ENCODE measurements at places on chromosomes 16 and 17. TPM values are rescaled to one million over a fixed set of nuclear protein-coding genes. Genes with fewer than 3 reads are reported as not detected.

DNA sequence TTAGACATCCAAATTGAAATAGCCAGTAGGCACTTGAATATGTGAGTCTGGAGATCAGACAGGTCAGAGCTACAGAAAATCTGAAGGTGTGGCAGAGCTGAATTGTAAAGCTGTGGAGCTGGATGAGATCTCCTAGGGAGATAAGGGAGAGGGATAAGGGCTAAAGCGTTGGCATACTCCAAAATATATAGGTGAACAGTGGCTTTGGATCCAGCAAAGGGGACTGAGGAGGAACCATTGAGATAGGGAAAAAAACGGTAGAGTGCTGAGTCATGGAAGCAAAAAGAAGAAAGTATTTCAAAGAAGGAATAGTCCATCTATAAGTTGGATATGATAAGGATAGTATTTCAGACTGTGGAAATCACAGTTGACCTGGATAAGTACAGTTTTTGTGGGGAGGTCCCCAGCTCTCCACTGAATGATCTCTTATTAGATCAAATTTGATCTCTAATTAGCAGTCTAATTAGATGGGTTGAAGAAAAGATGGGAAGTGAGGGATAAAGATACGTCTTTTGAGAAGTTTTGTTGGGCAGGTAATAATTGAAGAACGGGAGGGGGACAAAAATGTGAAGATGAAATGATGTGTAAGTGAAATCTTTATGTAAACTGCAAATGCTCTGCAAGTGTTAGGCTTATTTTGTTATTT, 587 bp upstream of the DBF4B start:
- H3K27me3 ChIP-seq = no peaks in the 10 kb centered on the region
- peak overlapping the region; percentile 91 for H3K4me3 ChIP-seq
- no peaks in the 10 kb centered on the region for H3K36me3 ChIP-seq
- peaks cover 3% of the 10 kb centered on the region for H3K4me1 ChIP-seq
- peak overlapping the region; percentile 84 for H3K27ac ChIP-seq
- DNase-seq = no peak

Gene TBC1D3I
- total RNA-seq = 0.78 TPM

GRCh38 chr17:61489719-61490490, 37.7 kb downstream of the TBX4 start:
- H3K4me3 ChIP-seq = no peak overlapping the region
- no peaks in the 10 kb centered on the region for H3K27me3 ChIP-seq
- H3K36me3 ChIP-seq = no peaks in the 10 kb centered on the region
- H3K27ac ChIP-seq = no peak overlapping the region

DNA sequence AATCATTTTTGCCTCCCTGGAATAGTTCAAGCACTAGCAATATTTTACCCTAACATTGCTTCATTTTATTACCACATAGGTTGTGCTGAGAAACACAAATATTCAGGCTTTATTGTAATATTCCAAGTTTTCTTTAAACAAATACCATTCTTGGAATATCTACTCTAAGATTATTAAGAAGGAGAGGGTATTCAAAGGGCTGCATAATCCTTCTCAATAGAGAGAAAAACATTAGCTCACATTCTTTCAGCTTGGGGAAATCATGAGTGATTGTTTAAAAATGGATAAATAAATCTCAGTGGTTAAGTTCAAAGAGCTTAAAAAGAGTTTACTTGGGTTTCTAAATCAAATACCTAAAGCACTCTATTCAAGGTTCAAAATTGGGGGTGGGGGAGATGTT, 111.9 kb upstream of the CORO6 start:
- H3K36me3 ChIP-seq = no peaks in the 10 kb centered on the region
- H3K27me3 ChIP-seq = no peaks in the 10 kb centered on the region
- H3K27ac ChIP-seq = peak overlapping the region; percentile 19

GRCh38 chr16:17775061-17775460, 304.3 kb upstream of the XYLT1 start:
- no peaks in the 10 kb centered on the region for H3K4me1 ChIP-seq
- H3K36me3 ChIP-seq = no peaks in the 10 kb centered on the region
- no peaks in the 10 kb centered on the region for H3K27me3 ChIP-seq

Gene ABCA8
- 12.6 TPM for total RNA-seq

GRCh38 chr17:71600137-71600789, 520.6 kb upstream of the SOX9 start:
- no peaks in the 10 kb centered on the region for H3K4me1 ChIP-seq
- no peak for DNase-seq
- no peaks in the 10 kb centered on the region for H3K36me3 ChIP-seq
- H3K27me3 ChIP-seq = no peaks in the 10 kb centered on the region

- H3K4me3 ChIP-seq = no peak overlapping the region
- no peak overlapping the region for H3K27ac ChIP-seq
- no peak for DNase-seq
- H3K27me3 ChIP-seq = no peaks in the 10 kb centered on the region
- H3K4me1 ChIP-seq = no peaks in the 10 kb centered on the region
Measured at GRCh38 chr17:35167666-35168065, 20.0 kb downstream of the UNC45B start.

DNA sequence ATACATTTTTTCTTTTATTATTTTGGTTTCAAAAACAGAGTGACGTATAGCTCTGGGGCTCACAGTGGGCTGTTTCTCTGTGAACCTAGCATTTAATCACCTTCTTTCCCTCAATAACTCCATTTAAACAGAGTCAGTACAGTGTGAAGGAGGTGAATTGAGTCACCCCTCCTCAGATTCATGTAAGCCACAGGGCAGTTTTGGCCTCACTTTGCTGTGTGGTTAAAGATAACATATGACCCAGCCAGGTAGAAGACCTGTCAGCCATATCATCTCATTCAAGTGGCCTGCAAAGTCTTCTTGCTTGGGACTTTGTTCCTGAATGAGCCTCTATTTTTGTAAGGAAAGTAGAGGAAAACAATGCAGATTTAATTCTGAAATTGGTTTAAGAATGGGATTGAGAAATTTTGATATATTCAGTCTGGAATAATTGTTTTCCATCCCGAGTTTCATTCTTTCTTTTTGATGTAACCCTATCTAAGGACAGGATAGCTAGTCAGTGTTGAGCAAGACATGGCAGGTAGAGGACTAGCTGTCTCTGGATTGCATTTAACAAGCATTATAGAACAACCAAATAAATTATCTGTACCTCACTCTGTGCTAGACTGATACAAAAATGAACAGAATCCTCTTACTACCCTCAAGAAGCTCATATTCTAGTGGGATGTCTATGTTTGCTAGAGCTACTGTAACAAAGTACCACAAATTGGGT, 13.1 kb downstream of the MAP2K6 start:
- H3K27me3 ChIP-seq = no peaks in the 10 kb centered on the region
- H3K4me3 ChIP-seq = peak overlapping the region; percentile 1
- H3K36me3 ChIP-seq = no peaks in the 10 kb centered on the region
- H3K4me1 ChIP-seq = peaks cover 33% of the 10 kb centered on the region
- DNase-seq = no peak

- no peaks in the 10 kb centered on the region for H3K36me3 ChIP-seq
- no peaks in the 10 kb centered on the region for H3K4me1 ChIP-seq
- no peak overlapping the region for H3K27ac ChIP-seq
Measured at GRCh38 chr17:36731811-36732210, 130.4 kb downstream of the MRM1 start.

- DNase-seq = no peak
- H3K36me3 ChIP-seq = no peaks in the 10 kb centered on the region
- no peak overlapping the region for H3K27ac ChIP-seq
- peaks cover 13% of the 10 kb centered on the region for H3K4me1 ChIP-seq
- H3K27me3 ChIP-seq = no peaks in the 10 kb centered on the region
- H3K4me3 ChIP-seq = no peak overlapping the region
Measured at GRCh38 chr16:17343028-17343427, 127.7 kb downstream of the XYLT1 start.

GRCh38 chr16:86496262-86496928, 13.9 kb upstream of the FOXF1 start:
- no peaks in the 10 kb centered on the region for H3K4me1 ChIP-seq
- H3K27ac ChIP-seq = no peak overlapping the region
- no peak for DNase-seq

DNA sequence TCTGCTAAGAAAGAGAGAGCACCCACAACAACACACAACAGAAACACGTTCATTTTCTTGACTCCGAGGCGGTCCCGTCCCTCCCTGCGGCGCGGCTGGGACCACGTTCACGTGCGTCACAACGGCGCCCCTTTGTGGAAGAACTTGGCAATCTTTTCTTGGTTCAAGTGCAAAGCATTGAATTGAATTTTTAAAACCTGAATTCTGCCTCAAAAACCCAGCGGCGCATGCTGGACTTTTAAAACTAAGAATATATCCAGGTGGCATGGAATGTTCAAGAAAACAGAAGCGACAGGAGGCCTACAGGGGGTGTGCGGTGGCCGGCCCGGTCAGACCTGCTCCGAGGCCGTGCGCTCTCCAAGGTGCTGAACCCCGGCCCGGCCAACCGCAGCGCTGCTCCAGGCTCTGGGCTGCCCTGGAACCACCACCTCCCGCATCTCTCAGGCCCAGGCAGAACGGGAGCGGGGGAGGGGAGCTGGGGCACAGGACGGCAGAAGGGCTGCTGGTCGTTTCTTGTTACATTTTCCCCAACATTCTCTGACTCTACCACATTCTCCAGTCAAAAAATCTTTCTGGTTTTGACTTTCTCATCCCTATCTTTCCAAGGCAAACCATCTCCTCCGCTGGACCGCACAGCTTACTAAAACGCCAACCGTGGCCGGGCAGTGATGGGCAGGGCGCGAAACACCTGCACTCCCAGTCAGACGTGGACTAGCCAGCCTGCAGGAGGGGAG, 3.4 kb upstream of the HEXD start:
- peak; percentile 84 for DNase-seq
- H3K4me3 ChIP-seq = no peak overlapping the region
- H3K4me1 ChIP-seq = peaks cover 15% of the 10 kb centered on the region
- no peak overlapping the region for H3K27ac ChIP-seq
- H3K27me3 ChIP-seq = no peaks in the 10 kb centered on the region
- no peaks in the 10 kb centered on the region for H3K36me3 ChIP-seq

Gene TMEM92
- not detected for total RNA-seq

DNA sequence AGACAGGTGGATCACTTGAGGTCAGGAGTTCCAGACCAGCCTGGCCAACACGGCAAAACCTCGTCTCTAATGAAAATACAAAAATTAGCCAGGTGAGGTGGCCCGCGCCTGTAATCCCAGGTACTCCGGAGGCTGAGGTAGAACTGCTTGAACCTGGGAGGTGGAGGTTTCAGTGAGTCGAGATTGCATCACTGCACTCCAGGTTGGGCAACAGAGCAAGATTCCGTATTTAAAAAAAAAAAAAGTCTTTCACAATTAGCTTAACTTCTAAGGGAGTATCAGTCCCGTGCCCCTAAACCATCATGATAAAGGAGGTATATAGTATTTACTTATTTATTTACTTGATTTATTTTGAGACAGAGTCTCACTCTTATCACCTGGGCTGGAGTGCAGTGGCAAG, 3.4 kb upstream of the MEFV start:
- peaks cover 3% of the 10 kb centered on the region for H3K27me3 ChIP-seq
- H3K4me3 ChIP-seq = no peak overlapping the region
- peaks cover 3% of the 10 kb centered on the region for H3K4me1 ChIP-seq
- H3K27ac ChIP-seq = no peak overlapping the region
- no peak for DNase-seq

GRCh38 chr17:78654325-78654724, 77.1 kb upstream of the DNAH17 start:
- H3K27ac ChIP-seq = no peak overlapping the region
- DNase-seq = no peak
- no peaks in the 10 kb centered on the region for H3K27me3 ChIP-seq
- H3K36me3 ChIP-seq = no peaks in the 10 kb centered on the region

- peak overlapping the region; percentile 30 for H3K27ac ChIP-seq
- H3K36me3 ChIP-seq = no peaks in the 10 kb centered on the region
- peak; percentile 48 for DNase-seq
- H3K4me1 ChIP-seq = peaks cover 17% of the 10 kb centered on the region
- no peak overlapping the region for H3K4me3 ChIP-seq
Measured at GRCh38 chr17:74512036-74512435, 19.2 kb downstream of the CD300LB start.

Gene SRL
- total RNA-seq = 464 TPM

DNA sequence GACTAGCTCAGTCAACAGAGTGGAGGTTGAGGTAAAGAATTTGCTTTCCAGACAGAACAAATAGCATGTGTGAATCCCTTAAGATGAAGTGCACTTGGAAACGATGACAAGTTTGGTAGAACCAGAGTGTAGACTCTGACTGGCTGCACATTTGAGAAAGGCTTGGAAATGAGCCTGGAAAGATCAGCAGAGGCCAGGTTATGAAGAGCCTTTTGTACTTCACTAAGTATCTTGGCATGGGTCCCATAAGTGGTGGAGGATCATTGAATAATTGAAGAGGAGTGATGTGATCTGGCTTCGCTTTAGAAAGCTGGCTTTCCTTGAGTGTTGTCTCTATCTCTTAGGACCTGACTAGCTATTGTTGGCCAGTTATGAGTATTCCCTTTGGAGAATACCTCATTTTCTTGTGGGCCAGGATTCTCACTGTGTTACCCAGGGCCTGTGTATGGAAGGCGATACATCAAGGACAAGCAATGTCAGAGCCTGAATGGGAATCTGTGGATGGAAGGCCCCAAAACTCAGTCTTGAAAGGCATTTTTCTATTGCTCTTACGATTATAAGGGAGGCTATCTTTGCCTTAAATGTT, 329.8 kb downstream of the UTP18 start:
- no peaks in the 10 kb centered on the region for H3K27me3 ChIP-seq
- DNase-seq = no peak
- no peak overlapping the region for H3K27ac ChIP-seq
- H3K36me3 ChIP-seq = no peaks in the 10 kb centered on the region
- no peak overlapping the region for H3K4me3 ChIP-seq

GRCh38 chr17:75783803-75784472, 668 bp upstream of the UNK start:
- DNase-seq = no peak
- peak overlapping the region; percentile 75 for H3K4me3 ChIP-seq
- no peaks in the 10 kb centered on the region for H3K27me3 ChIP-seq
- peaks cover 28% of the 10 kb centered on the region for H3K4me1 ChIP-seq
- no peaks in the 10 kb centered on the region for H3K36me3 ChIP-seq
- H3K27ac ChIP-seq = peak overlapping the region; percentile 96

Gene CDH11
- 5.5 TPM for total RNA-seq

- no peak overlapping the region for H3K27ac ChIP-seq
- H3K4me3 ChIP-seq = no peak overlapping the region
- H3K4me1 ChIP-seq = no peaks in the 10 kb centered on the region
- H3K27me3 ChIP-seq = no peaks in the 10 kb centered on the region
- no peak for DNase-seq
- peaks cover 19% of the 10 kb centered on the region for H3K36me3 ChIP-seq
Measured at GRCh38 chr16:69036399-69037091, 68.9 kb upstream of the HAS3 start.

GRCh38 chr16:12305847-12306801, 329.6 kb downstream of the SNX29 start:
- H3K27me3 ChIP-seq = no peaks in the 10 kb centered on the region
- H3K36me3 ChIP-seq = no peaks in the 10 kb centered on the region
- no peak overlapping the region for H3K27ac ChIP-seq
- H3K4me1 ChIP-seq = no peaks in the 10 kb centered on the region
- DNase-seq = no peak

DNA sequence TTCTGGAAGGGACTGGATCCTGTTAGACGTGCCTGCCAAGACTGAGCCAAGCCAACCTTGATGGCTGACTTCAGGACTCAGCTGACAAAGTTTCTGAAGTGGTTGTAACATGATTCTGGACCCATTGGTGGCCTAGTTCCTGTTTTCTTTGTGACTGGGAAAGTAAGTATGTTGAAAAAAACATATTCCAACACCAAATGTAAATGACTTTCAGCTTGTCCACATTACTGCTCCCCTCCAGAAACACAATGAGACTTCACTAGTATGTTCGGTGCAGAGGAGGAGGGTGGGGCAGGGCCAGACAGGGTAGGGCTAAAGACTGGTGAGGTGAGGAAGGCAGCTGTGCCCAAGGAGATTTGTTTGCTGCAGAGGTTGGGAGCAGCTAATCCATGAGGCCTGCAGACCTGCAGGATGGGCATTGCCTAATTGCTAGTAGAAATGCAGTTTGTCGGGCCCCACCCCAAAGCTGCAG, 26.4 kb downstream of the NMT1 start:
- H3K27me3 ChIP-seq = no peaks in the 10 kb centered on the region
- H3K36me3 ChIP-seq = peaks cover 14% of the 10 kb centered on the region
- H3K4me1 ChIP-seq = peaks cover 44% of the 10 kb centered on the region

Measured in psoas muscle (tissue), 8 donors.